ENCODE measurements at places on chromosomes 11 and 22.

DNA sequence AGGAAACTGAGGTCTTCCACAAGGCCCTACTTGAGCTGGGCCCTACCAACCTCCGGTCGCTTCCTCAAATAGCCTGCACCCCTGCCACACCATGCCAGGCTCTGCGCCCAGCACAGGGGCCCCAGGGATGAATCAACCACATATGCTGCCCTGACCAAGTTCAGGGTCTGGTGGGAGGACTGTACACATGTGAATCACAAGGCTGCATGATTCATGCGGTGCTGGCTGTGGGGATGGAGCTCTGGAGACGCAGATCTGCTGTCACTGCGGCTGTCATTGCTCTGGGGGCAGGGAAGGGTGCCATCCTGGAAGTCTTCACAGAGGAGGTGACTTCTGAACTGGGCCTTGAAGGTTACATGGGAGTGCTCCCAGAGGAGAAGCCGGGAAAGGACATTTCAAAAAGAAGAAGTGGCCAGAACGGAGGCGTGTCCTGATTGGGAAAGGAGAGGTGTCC, 21.5 kb downstream of the CYTH4 start:
- DNase-seq: peak; percentile 52

DNA sequence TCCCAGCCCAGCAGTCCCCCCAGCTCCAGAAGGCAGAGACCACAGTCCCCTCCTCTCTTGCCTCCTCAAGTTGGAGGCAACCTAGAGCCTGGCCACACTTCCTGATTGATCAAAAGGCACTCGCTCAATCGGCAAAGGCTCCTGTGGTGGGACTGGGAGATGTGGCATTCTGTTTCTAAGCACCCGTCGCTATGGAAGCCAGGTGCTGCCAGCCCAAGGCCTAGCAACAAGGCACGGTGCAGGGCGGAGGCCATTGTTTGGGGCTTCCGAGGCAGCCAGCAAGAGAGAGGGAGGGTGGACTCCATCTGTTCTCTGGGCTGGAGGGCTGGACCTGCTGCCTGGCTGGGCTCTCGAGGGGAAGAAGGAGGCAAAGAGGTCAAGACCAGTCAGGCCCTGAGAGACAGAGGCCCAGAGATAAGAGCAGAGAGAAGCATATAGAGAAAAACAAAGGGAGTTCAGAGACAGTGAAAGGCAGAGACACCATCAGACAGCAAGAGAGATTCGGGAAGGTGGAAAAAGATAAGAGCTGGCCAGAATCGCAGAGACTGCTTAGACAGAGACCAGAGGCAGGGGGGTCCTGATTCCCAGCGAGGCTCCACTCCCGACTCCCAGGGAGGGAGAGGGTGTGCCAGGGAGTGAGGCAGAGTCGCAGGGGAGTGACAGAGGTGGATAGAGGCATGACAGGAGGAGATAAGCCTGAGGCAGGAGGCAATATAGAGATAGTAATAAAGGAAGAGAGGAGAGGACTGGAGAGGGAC, 21.2 kb downstream of the PDE2A start:
- no peak for DNase-seq

GRCh38 chr11:18536209-18536608, 9.5 kb upstream of the TSG101 start:
- no peak for DNase-seq

GRCh38 chr11:70415642-70416395, 17.5 kb downstream of the CTTN start:
- no peak for DNase-seq

GRCh38 chr11:95711945-95712221, 77.7 kb downstream of the FAM76B start:
- DNase-seq: no peak

GRCh38 chr11:97607291-97608000, 1217.6 kb downstream of the JRKL start:
- no peak for DNase-seq

DNA sequence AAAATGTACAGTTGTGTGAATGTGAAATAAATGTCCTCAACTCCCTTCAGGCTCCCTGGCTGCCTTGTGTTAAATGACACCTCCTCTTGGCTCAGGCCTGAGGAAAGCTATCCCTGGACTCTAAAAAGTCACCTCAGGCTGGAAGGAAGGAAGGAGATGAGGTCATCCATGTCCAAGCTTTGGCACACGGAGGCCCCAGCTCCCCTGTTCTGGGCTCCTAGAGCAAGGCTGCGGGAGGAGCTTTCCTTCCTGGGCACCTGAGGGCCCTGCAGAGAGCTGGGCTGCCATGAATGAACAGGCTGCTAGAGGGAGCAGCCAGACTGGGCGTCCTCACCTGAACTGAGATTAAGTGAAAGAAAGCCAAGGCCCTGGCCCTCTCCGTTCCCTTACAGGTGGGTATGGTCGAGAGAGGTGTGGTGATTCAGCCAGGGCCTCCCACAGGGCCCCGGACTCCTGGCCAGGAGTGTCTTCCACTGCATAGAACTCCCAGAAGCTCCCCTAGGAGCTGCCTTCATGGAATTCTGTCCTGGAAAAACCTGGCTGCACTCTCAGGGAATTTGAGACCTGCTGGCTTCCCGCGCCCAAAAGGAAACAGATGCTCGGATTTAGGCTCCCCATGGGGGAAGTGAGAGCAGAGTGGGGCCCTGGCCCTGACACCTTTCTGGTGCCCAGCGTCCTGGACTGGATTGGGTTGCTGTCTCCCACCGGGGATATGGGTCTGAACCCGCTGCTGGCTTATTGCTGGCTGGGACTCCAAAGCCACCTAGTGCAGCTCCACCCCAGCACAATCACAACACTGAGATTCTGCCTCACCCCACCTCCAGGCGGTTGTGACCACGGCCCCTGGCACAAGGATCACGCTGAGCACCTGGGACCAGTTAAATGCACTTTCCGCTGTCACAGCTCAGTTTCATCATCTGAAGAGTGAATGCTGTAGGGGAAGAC, 22.2 kb downstream of the MYBPC3 start:
- DNase-seq: no peak

DNA sequence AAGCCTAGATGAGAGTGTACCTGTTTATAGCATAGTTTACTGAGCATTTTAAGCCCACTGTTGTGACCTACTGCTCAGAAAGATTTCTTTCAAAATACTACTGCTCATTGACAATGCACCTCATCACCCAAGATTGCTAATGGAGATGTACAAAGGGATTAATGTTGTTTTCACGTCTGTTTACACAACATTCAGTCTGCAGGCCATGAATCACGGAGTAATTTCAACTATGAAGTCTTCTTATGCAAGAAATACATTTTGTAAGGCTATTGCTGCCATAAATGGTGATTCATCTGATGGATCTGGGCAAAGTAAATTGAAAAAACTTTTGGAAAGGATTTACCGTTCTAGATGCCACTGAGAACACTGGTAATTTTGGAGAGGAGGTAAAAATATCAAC, 112.9 kb downstream of the KIF18A start:
- no peak for DNase-seq

DNA sequence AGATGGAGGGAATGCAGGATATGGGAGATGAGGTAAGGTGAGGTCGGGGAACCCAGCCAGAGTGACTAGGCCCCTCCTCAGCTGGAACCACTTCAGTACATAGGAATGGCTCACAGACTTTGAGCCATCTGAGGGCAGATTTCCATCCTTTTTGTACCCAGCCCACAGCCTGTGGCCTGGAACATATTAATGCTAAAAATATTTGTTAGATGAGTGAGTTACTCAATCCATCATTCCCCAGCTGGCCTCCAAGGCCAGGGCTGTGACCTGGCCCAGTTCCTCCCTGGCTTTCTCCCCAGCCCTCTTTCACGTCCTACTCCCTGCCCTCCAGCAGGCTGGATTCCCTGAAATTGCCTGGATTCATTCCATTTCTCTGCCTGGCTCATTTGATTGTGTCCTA, 57.2 kb upstream of the PRDM11 start:
- DNase-seq: peak; percentile 44

GRCh38 chr11:118068206-118068944, 8.5 kb upstream of the TMPRSS4 start:
- DNase-seq: no peak

GRCh38 chr11:21007297-21007696, 337.9 kb downstream of the NELL1 start:
- DNase-seq: peak; percentile 12
